ENCODE measurements at places on chromosomes 1 and 21.

DNA sequence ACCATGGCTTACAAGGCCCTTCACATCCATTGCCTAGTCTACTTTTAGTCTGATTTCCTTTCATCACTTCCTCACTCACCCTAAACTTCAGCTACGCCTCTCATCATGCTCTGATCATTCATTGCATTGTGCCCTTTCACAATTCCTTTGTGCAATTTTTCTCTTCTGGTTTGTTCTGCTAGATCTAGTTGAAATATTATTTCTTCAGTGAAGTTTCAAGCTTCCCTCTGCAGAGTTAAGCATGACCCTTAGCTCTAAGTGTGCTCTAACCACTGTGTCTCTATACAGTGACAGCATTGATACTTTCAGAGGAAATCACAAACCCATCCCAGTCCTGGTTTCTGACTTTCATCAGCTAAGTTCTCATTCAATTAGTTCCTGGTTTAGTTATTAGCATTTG lies 166.1 kb downstream of the PLA2G4A start:
- DNase-seq: no peak

DNA sequence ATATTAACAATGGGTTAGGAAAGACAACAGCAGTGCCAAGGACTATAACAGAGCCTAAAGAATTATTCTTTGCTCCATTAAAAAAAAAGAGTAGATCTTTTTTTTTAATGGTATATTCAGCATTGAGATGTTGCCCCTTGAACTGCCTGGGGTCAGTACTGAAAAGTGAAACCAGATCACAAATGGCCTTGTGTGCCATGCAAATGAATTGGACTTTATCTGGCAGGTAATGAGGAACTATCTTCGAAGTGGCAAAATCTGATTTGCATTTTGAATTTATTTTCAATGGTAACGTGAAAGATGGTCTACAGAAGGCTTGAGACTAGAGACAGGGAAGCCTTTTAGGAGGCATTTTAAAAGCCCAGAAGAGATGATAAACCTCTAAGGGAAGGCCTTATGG lies 21.4 kb upstream of the PKN2 start:
- no peak for DNase-seq

DNA sequence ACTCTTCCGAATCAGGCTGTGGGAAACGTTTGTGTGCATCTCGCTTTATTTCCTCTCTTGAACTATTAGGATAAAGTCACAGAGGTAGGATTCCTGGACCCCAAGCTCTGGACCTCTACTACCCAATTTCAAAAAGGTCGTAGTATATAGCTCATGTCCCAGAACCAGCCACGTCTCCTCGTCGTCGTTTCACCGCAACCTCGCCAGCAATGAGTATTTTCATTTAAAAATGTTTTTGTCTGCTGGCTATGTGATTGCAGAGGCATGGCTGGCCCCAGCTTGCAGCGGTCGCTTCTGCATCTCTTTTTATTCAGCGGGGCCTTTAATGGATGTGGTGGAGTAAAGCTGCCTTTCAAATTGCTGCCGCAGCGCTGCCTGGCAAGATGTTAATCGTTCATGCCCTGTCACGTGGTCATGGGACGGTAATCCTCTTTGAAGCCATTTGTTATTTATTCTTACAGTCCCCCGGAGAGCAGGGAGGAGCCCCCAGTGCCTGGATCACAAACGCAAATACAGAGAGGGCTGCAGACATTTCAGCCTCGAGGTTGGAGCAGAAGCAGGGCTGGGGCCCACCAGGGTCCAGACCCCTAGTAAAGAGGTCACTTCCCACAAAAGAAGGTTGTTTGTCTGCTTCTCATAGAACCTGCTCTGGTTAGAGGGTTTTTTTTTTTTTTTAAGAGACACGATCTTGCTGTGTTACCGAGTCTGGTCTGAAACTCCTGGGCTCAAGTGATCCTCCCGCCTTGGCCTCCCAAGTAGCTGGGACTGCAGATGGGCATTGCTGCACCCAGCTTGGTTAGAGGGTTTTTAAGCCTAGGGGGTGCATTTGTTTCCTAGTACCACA lies 11.6 kb upstream of the NPHP4 start:
- DNase-seq: no peak

DNA sequence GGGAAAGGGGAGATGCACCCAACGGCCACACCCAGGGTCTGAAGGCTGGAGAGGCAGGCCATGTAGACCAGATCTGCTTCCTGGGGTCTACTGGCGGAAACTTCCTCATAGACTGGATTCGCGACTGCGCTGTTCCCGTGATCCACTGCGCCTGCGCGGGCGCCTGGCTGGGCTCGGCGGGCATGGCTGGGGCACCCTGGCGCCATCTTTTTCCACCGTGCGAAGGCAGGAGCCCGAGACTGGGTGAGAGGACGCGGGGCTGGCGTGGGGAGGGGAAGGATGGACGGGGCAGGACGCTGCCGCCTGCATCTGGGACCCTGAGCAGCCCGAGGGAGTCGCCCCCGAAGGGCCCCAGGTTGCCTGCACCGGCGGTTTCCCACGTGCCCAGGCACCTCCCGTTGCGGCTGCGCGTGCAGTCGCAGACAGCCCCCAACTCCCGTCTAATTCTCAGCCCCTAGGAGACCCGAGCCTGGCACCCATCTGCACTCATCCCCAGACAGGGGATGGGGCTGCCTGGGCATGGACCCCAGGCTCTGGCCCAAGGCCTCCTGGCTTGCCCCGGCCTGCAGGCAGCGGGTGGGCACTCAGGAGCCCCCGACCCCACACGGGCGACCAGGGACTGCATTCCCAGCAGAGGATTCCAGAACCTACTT lies 12.4 kb upstream of the FAM3B start:
- DNase-seq: no peak

DNA sequence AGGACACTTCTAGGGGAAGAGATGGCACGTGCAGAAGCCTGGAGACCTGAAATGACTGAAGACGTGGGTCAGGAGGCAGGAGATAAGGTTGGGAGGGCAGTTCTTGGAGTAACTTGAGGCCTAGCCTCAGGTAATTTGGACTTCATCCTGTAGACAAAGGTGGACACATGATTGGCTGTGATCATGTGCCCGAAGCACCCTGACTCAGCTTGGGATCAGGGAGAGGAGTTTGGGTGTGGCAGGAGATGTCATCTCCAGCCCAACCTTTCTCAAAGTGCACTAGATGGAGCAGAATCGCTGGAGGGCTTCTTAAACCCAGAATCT lies 1.5 kb downstream of the SLC66A1 start:
- no peak for DNase-seq

- DNase-seq: no peak
These were observed 158.2 kb upstream of the RUNX1 start for GRCh38 chr21:35207322-35207721.

DNA sequence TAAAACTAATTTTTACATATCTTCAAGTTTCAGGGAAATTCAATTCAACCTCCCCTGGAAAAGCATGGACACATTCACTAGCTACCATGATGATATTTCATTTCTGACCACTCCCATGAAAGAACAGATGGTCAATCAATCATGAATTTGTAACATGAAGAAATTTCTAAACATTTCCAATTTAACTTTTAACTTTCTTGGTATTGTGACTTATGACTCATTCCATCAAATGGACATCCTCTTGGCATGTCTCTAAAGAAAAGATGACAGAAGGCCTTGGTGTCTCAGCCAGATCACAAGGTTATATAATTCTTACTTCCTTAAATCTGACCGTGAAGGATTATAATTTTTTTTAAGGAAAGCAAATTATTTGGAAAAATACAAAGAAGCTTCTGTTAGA lies 10.5 kb upstream of the MCOLN3 start:
- no peak for DNase-seq

DNA sequence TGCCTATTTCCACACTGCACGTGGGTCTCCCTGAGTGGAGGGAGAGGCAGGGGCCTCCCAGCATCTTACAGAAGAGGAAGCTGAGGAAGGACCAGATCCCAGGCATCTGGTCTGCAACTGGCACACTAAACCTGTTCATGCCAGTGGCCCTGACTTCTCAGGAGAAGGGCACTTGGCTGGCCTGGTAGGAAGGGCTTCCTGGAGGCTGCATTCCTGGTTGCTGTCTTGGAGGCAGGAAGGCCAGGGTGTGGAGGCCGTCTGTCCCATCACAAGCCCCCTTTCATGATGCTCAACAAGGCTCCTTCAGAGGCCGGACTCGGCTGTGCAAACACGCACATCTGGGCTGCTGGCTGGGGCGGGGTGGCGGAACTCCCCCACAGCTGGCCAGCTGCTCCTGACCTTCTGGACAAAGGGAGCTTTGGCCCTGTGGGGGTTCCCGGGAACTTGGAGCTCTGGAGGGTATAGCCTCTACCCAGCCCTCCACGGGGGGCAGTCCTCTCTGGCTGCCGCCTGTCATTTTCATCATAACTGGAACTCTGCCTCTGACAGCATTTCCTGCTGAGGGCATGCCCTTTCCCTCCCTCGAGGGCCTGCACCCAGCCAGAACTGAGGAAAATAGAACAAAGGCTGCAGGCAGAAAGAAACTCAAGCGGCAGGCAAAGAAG lies 39.2 kb upstream of the POU3F1 start:
- DNase-seq: no peak

DNA sequence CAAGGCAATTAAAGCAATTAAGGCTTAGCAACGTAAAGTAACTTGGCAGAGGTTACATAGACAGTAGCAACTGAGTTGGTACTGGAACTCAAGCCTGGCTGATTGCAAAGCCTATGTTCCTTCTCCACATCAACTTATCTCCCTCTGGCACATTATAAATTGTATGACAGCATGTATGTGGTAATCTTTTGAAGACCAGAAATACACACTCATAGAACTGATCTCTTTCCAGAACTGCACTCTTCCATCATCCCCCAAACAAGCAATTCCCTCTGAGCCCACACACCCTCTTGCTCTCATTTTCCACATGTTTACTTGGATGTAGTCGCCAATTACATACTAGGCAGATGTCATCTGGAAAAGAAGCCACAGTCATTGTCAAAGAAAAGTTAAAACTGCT lies 502.2 kb downstream of the PLPP3 start:
- no peak for DNase-seq

DNA sequence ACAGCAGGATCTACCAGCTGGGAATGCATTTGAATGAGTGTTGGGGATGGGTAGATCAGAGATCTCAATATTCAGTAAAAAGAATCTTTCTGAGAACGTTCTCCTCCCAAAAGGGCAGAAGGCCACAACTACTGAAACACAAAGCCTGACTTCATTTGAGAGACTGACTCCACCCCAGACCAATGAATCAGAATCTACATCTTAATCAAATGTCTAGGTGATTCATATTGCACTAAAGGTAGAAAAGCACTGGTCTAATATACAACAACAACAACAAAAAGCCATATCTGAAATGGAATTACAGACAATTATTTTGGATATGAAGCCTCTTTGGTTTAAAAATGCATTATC lies 123.9 kb downstream of the SMYD3 start:
- DNase-seq: no peak

DNA sequence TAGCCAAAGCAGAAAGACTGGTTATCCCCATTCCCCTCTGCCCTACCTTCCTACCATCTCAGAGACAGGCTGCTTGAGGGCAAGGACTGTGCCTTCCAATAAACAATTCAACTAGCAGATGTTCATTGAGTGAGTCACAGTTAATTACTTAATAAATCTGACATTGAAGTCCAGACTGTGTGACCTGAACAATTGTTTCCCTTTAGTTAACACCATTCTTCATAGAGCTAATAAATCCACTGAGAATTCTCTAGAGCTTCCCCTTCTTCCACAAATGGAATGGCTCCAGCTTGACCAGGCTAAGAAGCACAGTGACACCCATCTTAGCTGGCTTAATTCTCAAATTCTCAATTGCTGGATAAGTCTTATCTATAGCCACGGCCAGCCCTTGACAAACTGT lies 61.9 kb upstream of the GJA5 start:
- DNase-seq: no peak

DNA sequence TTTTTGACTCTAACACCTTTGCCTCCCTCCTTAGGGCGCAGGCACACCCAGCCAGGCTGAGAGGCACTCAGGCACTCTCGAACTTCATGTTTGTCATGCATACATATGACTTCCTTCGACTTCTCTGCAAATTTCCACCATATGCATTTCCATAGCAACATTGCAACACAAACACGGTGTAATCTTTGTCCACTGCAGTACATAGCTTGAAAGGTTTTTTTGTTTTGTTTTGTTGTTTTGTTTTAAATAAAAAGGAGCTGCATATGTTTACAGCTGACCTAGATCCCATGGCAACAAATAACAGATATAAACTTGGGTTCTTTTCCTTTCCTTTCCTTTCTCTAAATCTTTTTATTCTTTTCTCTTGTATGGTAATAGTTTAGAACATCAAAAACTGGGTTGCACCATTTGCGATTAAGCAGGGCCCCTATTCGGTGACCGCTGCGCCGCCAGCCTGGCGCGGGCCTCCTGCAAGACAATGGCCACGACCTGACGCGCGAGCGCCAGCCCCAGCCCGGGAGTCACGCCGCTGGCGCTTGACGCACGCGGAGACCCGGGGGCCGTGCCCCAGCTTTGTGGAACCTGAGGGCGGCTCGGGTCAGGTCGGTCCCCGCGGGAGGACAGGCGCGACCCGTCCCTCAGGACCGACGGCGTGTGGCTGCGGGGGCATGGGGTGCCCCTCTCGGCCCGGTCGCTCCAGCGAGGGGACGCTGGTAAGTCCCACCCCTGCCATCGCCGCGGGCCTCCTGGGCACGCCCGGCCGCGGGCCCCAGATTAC lies 35.2 kb downstream of the CCN1 start:
- DNase-seq: no peak

GRCh38 chr1:58905628-58906221 lies 121.9 kb upstream of the JUN start:
- DNase-seq: no peak

DNA sequence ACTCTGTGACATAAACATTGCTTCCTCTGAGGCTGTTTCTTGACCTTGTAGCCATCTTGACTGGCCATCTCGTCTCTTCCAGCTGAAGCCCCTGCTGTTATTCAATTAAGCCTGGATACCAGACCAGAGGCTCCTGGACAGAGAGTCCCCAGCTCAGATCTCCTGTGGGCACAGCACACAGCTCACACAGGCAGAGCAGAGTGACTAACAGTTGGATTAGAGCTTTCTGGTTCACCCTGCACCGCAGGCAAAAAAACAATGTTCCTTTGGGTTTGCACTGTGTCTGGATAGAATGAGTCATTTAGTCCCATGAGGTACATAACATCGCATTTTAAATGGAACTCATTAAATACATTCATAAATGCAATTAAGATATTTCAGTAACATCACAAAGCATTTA lies 33.4 kb upstream of the USH2A start:
- no peak for DNase-seq

DNA sequence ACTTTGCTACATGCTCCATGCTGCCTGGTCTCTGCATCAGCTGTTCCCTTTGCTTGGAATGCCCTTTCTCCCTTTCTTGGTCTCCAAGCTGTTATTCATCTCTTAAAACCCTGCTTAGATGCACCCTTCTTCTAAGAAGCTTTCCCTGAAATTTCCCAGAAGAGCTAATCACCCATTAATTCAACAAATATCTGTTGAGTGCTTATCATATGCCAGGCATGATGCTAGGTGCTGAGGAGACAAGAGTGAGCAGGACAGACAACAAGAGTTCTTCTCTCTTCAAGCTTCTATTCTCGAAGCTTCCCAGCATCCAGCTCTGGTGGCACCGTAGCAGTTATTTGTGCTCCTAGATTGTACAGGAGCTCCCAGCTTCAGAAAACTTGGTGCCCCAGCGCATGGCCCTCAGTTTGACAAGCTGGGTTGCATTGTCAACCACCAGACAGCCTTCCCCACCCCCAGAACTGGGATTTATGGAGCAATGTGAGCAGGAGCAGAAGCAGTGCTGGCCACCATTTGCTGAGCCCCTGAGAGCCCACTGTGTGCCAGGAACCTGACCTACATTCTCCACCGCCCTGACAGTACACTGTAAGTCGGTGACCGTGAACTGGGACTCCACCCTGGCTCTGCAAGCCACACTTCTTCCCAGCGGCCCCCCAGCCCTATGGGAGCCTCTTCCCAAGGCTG lies 68.0 kb upstream of the ACOT11 start:
- DNase-seq: no peak

GRCh38 chr1:28466226-28466778 lies 39.5 kb upstream of the RCC1 start:
- no peak for DNase-seq
